ENCODE measurements at places on chromosomes 2 and 18.

GRCh38 chr2:17591846-17592245, 51.4 kb downstream of the VSNL1 start:
- no peak for DNase-seq

GRCh38 chr2:171317492-171318125, 116.2 kb downstream of the METTL8 start:
- no peak for DNase-seq

GRCh38 chr2:230085201-230085600, 16.5 kb upstream of the SLC16A14 start:
- no peak for DNase-seq

DNA sequence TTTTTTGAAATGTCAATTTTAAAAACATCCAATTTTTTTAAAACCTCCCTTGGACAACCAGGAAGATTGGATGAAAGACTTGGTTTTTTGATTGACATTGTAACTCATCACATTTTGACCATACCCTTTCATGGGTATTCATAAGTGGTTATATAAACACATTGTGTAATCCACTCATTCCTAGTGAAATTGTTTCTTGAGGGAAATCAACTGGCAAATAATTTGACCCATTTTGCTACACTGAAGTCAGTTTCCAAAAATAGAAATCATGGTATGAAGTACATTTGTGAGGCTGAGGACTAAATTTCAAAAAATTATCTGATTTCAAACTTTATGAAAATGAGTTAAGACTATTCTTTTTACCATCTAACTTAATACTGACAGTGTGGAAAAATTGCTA, 31.5 kb downstream of the FBXO48 start:
- no peak for DNase-seq

DNA sequence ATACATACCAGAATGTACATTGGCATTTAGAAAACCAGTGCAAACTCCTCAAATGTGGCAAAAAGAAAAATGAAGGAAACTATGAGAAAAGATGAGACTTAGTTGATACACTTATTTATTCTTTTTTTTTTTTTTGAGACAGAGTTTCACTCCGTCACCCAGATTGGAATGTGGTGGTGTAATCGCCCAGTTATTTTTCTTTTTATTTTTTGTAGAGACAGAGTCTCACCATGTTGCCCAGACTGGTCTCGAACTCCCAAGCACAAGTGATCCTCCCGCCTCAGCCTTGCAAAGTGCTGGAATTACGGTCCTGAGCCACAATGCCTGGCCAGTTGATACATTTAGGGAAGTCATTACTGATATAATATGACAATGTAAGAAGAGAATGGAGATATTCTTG, 274.2 kb upstream of the LRATD1 start:
- DNase-seq: no peak
